ENCODE measurements at places on chromosomes 1 and 21.

- no peak for DNase-seq
- H3K27ac ChIP-seq, result no peak overlapping the region
- H3K4me3 ChIP-seq, result no peak overlapping the region
- H3K4me1 ChIP-seq, result no peaks in the 10 kb centered on the region
- no peaks in the 10 kb centered on the region for H3K27me3 ChIP-seq
Observed at GRCh38 chr1:3978196-3978989, 78.3 kb upstream of the C1orf174 start.

GRCh38 chr1:153767519-153767918 lies 7.7 kb upstream of the SLC27A3 start:
- no peak overlapping the region for H3K4me3 ChIP-seq
- H3K27ac ChIP-seq, result no peak overlapping the region
- no peak for DNase-seq
- H3K27me3 ChIP-seq, result no peaks in the 10 kb centered on the region

DNA sequence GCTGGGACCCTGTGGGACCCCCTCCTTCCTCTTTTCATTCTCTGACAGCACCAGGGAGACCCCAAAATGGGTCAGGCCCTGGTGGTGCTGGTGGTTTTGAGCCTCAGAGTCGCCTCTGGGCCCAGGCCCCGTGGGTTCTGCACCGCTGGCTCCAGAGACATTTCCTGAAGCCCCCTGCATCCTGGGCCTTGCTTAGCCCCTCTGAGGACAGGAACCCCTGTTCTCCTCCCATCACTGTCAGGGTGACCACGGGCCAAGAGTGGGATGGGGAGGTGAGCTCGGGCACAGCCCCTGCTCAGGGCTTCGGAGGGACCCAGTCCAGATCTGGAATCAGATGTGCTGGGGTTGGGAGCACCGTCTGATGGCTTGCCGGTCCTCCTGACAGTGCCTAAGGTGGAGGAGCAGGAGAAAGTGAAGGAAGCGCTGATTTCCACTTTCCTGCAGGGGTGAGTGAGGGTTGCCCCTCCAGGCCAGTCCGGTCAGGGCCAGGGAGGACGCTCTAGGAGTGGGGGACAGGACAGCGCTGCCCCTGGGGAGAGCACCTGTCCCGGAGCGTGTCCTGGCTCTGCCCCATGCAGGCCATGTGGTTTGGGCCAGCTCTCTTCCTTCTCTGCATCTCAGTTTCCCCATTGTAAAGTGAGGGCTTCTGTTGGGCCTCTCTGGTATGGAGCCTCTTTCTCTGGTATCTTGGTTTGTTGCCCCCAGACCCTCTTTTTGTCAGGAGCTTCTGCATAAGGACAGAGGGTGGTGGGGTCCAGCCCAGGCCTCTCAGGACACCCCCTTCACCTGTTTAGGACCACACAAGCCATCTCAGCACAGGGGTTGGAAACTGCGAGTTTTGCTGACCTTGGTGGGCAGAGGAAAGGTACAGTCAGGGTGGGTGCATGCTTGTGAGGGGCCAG lies 71.0 kb downstream of the TRIM11 start:
- no peak for DNase-seq
- H3K4me3 ChIP-seq, result no peak overlapping the region
- no peak overlapping the region for H3K27ac ChIP-seq
- H3K36me3 ChIP-seq, result no peaks in the 10 kb centered on the region
- peaks cover 5% of the 10 kb centered on the region for H3K27me3 ChIP-seq

DNA sequence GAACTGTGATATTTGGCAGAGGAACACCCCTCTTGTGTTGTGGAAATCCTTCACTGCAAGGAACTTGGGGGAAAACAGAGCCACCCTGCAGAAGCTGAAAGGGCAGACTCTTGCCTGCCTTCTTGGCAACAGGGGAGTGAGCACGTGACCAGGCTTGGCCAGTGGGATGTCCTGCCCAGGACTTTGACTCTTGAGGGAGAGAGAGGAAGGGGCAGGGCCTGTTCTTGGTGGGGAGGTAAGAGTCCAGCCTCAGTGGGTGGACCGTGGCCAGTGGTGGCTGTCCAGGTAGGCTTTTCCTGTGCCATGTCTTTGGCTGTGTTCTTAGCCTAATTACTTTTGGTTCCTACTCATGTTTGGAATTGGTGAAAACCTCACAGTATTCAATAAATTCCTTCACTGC lies 8.6 kb upstream of the AK2 start:
- DNase-seq, result no peak
- H3K36me3 ChIP-seq, result no peaks in the 10 kb centered on the region

DNA sequence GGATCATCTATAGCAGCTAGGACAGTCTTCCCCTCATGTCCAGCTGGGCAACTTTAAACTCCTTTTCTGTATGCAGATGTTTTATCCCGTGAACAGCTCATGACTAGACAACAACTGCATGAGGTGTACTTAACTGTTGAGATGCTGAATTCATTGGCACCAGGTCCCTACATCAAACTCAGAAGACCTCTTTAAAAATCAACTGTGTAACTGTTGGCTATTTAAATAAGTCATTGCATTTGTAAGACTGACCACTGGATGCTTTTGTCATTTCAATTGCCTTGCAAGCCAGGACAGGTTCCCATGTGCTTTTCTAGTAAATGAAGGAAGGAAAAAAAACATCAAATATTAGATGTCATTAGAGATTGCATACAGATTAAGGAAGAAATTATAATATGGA lies 28.3 kb upstream of the GORAB start:
- H3K4me1 ChIP-seq, result no peaks in the 10 kb centered on the region
- H3K36me3 ChIP-seq, result no peaks in the 10 kb centered on the region
- H3K27ac ChIP-seq, result no peak overlapping the region
- no peak overlapping the region for H3K4me3 ChIP-seq
- no peak for DNase-seq
- H3K27me3 ChIP-seq, result no peaks in the 10 kb centered on the region

GRCh38 chr1:206699626-206700025 lies 14.9 kb downstream of the MAPKAPK2 start:
- H3K27ac ChIP-seq, result no peak overlapping the region

DNA sequence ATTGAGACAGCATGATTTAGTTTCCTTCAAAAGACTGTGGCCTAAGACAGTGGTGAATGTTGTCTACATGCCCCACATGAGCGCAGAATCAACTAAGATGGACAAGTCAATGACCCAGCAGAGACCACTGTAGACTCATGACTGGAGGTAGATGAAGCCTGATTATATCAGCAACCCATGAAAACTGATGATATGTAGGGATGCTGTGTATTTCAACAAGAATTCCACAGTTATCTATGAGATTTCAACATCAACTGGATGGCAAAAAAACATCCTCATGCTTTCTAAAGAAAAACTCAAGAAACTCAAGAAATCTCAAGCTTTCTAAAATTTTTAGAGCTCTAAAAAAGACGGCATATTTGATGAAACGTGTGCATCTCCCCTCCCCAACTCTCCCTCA lies 413.9 kb upstream of the LYPLAL1 start:
- H3K4me3 ChIP-seq, result no peak overlapping the region
- no peaks in the 10 kb centered on the region for H3K4me1 ChIP-seq
- no peaks in the 10 kb centered on the region for H3K27me3 ChIP-seq
- DNase-seq, result no peak
- H3K27ac ChIP-seq, result no peak overlapping the region

DNA sequence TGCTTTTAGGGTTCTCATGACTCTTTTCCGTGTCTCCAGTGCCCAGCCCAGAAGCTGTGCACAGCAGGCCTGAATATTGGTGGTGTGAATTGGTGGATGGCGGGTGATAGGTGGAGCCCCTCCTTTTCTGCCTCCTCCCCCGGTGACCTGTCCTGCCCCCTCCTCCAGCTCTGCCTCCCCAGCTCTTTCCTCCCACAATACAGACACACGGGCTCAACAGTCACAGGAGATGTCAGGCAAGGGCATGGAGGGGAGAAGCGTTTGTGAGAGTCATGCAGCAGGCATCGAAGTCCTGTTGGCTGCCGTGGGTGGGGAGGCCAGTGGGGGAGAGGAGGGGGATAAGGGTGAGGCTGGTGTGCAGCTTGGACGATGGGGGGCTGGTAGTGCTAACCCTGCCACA lies 17.3 kb upstream of the TTC4 start:
- H3K4me3 ChIP-seq, result no peak overlapping the region
- H3K4me1 ChIP-seq, result no peaks in the 10 kb centered on the region
- no peak for DNase-seq
- H3K27ac ChIP-seq, result no peak overlapping the region

DNA sequence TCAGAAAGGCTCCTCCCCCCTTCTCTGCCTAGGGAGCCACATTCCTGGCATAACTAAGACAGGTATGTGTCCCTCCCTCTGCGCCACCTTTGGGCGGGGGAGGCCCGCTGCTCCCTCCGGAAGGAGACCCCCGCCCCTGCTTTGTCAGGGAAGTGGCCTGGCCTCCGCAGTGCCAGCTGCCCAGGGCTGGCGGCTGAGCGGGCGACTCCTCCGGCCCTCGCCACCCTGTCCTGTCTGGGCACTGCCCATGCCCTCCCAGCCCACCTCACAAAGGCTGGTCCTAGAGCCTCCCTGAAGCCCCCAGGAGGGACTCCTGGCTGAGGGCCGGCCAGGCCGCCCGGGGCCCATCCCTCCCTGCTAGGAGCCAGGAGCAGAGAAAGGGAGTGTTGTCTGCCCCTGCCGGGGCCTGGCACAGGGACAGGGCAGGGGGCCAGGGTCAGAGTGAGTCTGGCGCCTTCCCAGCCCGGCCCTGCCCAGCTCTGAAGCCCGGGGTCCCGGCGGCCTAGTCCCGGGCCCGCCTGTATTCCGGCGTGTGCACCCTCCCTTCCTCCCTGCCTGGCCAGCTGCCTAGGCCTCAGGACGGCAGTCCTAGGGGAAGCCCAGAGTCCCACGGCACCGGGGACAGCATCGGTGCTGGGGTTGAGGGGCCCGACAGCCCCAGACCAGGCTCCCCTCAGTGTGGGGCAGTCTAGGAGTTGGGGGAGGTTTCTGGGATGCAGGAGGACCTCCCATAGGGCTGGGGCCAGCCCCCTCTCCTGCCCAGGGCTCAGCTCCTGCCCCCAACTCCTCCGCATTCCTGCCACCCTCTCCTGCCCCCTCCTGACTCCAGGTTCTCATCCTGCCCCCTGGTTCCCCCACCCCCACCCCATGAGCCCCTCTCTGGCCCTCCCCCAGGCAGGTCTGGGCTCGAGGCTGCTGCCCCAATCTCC lies 5.1 kb downstream of the AGRN start:
- peaks cover 35% of the 10 kb centered on the region for H3K27me3 ChIP-seq
- DNase-seq, result no peak
- H3K4me3 ChIP-seq, result peak overlapping the region; percentile 7
- peak overlapping the region; percentile 11 for H3K27ac ChIP-seq

DNA sequence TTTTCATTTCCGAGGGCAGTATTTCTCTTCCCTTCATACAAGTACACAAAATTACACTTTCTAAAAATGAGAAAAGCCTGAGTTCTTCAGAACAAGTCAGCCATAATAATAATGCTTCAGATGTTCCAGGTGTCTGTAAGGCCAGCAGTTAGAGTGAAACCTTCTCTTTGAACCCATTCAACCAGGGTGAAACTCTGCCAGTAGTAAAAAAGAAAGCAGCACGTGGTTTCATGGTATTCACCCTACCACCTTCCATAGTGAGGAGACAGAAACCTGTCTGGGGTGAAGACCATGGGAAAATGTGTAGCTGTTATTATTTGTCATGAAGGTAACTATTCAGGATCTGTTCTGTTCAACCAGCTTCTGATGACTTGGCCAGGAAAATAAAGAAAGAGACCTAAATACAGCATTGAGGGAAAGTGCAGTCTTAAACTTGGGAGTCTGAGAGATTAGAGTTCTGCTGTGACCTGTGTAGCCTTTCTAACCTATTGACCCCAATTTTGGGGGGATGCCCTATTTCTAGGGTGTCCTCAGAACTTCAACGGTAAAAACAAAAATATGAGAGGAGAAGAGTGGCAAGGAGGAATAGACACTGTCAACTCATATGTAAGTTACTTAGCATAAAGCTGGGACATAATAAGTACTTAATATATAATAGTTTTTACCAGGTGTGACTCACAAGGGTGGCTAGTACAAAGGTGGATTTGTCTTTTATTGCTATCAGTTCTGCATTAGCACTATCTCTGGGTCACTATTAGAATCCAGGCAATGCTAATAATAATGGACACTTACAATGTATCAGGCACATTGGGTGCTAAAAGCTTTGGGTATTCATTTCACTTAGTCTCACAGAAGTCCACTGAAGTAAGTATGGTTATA lies 70.0 kb upstream of the TNFSF4 start:
- no peak overlapping the region for H3K27ac ChIP-seq
- peaks cover 4% of the 10 kb centered on the region for H3K27me3 ChIP-seq
- H3K36me3 ChIP-seq, result no peaks in the 10 kb centered on the region

DNA sequence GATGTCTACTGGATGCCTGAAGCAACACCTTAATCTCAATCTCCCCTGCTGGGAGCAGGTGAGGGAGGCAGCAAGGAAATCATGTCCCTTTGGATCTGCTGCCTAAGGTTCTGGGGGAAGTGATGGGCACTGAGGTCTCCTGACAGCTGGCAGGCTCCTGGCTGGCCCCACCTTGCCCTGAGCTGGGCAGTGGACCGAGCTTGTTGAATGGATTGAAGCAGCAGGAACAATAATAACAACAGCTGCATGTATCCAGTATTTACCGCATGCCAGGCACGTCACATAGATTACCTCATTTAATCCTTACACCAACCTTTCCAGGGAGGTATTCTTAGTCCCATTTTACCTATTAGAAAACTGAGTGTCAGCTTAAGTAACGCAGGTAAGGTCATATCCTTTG lies 133.9 kb downstream of the PLXNA2 start:
- H3K4me1 ChIP-seq, result peaks cover 12% of the 10 kb centered on the region
- no peaks in the 10 kb centered on the region for H3K27me3 ChIP-seq
- no peak for DNase-seq
- no peak overlapping the region for H3K27ac ChIP-seq
- H3K36me3 ChIP-seq, result no peaks in the 10 kb centered on the region

GRCh38 chr21:45892916-45893739 lies 88.4 kb upstream of the COL6A1 start:
- H3K4me1 ChIP-seq, result peaks cover 19% of the 10 kb centered on the region
- H3K27ac ChIP-seq, result no peak overlapping the region
- peaks cover 7% of the 10 kb centered on the region for H3K36me3 ChIP-seq
- H3K27me3 ChIP-seq, result peaks cover 20% of the 10 kb centered on the region
- DNase-seq, result no peak
- no peak overlapping the region for H3K4me3 ChIP-seq

DNA sequence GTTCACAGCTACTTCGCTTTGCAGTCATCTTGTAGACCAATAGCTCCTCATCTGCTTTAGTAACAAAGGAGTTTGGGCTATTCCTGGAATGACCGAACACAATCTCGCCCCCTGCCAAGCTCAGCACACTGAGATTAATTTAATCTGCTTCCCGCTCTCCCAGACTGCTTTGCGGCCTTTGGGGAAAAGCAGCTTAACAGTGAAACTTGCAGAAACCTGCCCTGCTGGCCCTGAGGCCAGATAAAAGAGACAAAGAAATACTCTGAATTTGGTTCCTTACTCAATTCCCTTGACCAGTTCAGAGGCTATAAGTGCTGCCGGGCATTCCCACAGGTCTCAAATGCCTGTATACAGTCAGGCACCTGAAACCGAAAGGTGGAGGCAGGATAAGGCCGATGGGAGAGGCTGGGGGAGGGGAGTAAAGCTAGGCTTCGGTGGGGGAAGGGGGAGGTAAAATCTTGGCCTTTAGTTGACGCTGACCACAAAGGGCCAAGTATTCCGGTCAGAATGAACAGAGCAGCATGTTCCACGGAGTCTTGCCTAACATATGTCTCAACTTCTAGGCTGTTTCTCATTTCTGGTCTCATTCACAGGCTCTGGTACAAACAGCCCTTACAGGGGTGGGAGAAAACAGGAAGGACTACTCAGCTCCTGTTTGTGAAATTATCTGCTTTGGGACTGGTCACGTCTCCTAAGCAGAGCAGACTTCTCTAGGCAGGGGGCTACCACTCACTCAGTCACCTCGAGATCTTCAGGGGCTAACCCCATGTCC lies 17.7 kb upstream of the A3GALT2 start:
- H3K27me3 ChIP-seq, result no peaks in the 10 kb centered on the region
- peaks cover 47% of the 10 kb centered on the region for H3K36me3 ChIP-seq
- H3K4me1 ChIP-seq, result peaks cover 41% of the 10 kb centered on the region
- peak; percentile 97 for DNase-seq
